ENCODE measurements at places on chromosomes 7 and 10.
A peak's percentile ranks its signal among the peaks of the same experiment; 100 is the strongest.

GRCh38 chr7:22486597-22486996 is 13.4 kb downstream of the STEAP1B start:
- no peak for DNase-seq

GRCh38 chr10:119516381-119517234 is 25.9 kb downstream of the RGS10 start:
- peak; percentile 33 for DNase-seq

- DNase-seq: no peak
Measured at GRCh38 chr7:18421297-18422002, 74.1 kb upstream of the HDAC9 start.

GRCh38 chr7:116545411-116545993 is 20.7 kb downstream of the CAV1 start:
- DNase-seq: no peak

DNA sequence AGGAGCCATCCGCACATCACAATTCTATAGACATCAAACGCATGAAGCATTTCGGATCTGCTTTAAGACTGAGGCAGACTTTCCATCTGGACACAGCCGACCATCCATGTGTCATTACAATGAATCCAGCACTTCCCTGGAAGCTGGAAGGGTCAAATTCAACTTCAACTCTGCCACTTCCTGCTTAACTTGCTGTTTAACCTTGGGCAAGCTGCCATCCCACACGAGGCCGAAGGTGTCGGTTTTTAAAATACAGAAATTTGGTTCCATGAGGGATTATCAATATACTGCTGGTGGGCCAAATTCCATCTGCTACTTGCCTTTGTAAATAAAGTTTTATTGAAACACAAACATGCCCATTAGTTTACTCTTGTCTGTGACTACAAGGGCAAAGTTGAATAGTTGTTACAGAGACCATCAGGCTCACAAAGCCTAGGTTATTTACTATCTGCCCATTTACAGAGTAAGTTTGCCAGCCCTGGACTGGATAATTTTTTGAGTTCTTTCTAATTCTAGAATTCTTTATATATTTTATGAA is 134.6 kb downstream of the FAM204A start:
- no peak for DNase-seq

GRCh38 chr7:111074071-111074747 is 16.7 kb upstream of the LRRN3 start:
- DNase-seq: no peak

GRCh38 chr7:51267169-51267568 is 49.4 kb downstream of the COBL start:
- DNase-seq: no peak

- no peak for DNase-seq
Measured at GRCh38 chr7:25851332-25852210, 300.4 kb upstream of the NFE2L3 start.

DNA sequence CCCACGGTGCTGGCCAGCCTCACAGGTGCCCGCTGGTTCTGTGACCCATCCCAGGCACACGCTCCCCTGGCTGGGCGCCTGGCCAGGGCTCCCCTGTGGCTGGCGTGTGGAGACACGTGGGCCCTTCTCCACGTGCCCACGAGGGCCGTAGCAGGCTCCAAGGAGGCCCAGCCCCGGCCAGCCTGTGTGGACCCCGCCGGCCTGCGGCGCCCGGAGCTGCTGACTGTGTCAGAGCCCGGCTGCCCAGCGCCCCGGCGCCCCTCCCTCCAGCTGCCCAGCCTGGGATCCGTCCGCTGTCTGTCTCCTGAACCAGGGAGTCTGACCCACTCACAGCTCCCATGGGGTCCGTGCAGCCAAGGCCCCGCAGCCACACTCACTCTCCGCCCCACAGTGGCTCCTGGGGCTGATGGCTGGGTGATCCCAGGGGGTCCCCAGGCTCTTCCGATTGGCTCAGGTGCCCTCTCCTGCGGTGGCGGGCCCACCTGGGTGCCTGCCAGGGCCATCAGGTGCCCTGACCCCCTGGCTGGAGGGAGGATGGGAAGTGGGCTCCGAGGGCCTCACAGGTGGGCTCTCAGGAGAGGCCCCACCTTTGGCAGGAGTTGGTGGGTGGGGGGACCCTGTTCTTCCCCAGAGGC is 9.6 kb downstream of the TMEM184A start:
- DNase-seq: no peak

DNA sequence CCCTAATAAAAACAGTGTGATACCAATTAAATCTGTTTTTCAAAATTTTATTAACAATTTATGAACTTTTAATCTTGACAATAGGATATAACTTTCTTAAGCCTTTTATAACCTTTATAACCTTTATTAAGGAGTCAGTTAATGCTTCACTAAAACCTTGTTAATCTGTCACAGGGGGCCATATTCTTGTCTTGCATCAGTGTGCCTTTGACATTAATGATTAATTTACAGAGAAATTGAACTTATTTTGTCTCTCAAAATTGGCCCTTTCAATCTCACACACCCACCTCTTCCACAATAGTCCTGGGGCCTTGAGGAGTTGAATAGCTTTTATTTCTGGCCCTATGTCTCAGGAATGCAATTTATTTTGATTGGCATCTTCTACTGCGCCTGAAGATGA is 68.5 kb downstream of the AKR1C4 start:
- no peak for DNase-seq

DNA sequence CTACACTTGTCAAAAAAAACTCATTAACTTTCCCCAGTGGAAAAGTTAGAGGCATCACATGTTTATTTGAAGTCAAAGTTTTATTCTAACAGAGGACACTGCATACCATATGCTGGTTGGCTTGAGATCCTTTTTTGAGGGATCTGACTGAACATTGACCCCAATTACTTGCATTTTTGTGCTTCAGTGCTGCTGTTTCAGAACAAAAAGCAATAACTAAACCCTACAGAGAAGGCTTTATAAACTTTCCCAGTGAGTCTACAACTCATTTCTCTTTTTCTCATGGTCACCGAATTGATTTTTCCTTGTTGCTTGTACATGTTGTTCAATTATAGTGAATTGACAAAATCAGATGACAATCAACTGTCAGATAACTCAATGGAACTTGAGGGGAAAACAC is 69.3 kb upstream of the PHYHIPL start:
- DNase-seq: no peak

GRCh38 chr10:114626841-114627240 is 31.2 kb downstream of the ABLIM1 start:
- DNase-seq: no peak

DNA sequence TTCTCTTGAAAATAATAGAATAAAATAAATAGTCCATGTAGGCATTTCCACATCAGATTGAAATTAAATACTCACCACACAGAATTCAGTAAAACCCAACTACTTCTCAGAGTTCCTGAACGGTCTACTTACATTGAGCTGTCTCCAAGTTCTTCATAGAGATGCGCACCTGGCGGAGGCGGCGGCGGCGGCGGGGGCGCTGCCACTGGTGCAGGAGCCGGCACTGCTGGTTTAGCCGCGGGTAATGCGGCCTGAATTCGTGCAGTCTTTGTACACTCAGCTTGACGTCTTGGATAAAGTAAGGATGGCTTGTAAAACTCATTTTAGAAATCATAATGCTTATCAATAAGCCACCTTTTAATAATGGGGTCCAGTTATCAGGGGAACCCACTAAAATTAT is 973.8 kb downstream of the PCDH15 start:
- DNase-seq: no peak

DNA sequence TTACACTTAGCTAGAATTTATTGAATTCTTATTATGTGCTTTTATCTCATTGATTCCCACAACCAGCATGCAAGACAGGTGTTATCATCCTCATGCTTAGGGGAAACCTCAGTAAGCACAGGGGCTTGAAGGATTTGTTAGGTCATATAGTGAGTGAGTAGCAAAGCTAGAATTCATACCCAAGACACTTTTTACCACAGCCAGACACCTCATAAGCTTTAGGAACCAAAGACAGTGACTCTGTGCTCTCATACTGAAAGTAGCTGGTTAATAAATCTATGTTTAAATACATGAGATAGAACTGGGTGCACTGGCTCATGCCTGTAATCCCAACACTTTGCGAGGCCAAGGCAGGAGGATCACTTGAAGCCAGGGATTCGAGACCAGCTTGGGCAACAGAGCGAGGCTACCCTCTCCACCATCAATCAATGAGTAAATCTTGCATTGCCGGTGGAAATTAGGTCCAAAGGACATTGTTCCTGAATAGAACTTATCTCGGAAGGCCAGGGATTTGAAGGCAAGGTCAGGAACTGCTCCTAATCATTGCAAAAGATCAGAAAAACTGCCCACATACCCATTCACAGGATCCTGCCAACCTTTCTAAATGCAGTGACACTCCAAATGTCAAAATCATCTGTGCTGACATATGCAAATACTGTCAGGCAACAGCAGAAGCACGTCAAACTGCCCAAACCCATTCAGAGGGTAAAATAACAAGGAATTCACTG is 523.5 kb downstream of the PARD3 start:
- DNase-seq: no peak

DNA sequence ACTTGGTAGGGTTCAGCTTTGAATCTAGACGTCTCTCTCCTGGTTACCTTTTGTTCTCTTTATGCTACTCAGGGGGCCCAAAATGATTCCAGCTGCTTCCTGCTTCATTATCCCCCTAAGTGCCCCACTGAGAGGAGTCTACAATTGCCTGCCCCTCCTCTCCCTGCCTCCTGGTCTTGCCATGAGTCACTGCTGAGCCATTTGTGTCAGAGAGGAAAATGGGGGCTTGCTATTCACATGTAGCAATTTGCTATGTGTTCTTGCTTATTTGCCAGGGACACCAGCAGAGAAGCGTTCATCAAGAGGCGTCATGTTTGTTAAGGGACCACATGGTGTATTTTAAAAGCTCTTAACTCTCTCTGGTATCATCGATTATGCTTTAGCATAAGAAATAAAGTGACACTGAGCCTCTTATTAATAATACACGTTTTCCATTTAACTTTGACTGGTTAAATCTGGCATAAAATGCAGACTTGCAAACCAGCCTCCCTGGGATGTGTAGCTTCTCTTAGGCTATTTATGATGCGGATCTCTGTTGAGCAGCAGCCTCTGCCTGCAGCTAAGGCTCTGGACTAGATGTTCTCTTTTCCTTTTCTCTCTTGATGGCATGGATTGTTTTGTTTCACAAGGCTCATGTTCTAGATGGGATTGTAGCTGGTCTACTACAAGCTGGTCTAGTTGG is 239.3 kb downstream of the AUTS2 start:
- no peak for DNase-seq

- DNase-seq: no peak
Measured at GRCh38 chr10:110423650-110424049, 74.1 kb upstream of the DUSP5 start.

- DNase-seq: no peak
Measured at GRCh38 chr7:37674531-37674930, 9.0 kb upstream of the GPR141 start.

DNA sequence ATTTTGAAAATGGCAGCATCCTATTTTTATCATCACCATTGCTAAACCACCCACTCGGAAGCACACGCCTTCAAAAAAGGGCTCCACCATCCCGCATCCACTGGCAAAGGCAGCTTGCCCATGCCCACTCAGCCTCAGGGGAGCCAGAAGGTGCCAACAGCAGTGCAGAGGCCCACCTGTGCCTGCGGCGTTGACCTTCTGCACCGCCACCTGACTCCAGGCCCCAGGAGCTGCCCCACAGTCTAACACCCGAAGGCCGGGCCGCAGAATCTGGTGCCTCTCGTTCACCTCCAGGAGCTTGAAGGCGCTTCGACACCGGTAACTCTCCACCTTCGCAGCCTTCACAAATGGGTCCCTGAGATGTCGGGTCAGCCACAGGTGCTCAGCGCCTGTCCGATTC is 2.8 kb downstream of the MRM2 start:
- no peak for DNase-seq

DNA sequence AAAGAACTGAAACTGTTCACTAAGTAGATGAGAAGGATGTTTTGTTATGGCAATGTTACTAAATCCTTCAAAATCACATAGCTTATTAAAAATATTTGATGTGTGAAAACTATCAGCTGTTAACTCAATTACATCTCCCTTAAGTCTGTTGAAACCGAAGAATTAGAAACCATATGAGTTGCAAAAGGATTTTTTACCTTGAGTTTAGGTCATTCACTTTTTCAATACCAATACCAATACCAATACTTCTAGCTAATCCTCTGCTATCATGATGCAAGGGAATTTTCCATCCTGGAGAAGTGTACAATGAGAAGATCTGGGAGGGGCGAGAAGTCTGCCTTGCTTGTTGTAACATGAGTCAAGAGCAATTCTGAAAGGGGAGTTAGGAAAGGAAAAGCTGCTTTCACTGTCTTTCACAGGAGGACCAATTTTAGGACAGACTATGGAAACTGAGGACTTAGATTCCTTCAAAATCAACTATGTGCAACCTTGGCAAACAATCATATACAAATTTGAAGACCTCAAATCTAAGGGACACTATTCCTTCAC is 199.7 kb downstream of the IMMP2L start:
- DNase-seq: no peak

DNA sequence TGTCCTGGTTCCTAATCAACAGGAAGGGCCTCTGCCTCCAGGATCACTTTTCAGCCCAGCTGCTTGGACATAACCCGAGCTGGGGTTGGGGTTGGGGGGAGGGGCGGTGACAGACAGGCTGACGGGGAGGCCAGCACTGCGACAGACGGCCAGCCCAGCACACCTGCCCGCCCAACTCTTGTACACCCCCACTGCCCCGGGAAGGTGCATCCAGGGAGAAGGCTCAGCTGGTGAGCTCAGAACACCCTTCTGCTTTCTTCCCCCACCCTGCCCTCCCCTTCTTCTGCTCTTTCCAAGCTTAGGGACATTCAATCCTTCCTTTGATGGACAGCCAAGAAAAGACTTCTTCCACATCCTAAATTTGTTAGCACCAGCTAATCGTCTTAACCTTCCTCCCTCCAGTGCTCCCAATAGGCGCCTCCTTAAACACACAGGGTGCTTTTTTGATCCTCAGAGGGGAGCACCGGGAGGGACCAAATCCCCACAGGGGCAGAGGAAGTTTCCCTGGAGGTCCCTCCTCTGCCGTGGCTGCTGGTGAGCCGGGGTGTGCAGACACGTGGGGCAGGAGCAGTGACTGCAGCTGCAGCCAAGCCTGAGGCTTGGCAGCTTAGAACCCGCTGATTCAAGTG is 44.7 kb downstream of the COL13A1 start:
- no peak for DNase-seq

DNA sequence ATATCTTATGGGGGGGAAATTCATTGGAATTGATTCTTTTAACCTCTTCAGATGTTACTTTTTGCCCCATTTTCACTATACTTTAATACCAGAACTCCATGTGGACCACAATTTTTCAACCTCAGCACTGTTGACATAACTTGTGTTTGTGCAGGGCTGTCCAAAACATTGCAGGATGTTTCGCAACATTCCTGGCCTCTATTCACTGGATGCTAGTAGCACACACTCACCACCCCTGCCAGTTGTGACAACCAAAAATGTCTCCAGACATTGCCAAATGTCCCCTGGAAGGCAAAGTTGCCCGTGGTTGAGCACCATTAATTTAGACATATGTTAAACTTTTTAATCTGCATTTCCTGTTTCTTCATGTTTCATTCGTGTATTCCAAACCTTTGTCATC is 234.7 kb downstream of the GFRA1 start:
- DNase-seq: no peak

DNA sequence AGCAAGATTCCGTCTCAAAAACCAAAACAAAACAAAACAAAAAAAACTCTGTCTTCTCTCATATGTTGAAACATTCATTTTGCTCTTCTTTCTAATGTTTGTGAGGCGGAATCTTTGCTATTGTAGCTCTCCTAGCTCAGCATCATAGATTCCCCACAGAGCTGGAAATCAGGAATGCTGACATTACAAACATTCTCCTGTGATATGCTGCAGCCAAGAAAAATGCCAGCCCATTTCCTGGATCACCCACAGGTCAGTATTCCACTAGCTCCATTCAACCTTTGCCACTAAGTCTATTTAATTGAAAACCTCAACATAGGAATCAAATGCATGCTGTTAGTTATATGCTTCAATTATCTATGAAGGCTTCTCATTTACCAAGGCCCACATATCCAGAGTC is 186.3 kb downstream of the IPMK start:
- DNase-seq: no peak

Measured in stimulated activated CD4-positive, alpha-beta T cell treated with anti-CD3 and anti-CD28 coated beads, TNF-alpha, amount 100 ng/mL, for 4 hours (primary cell).